Left ventricle myocardium superior (tissue), 1 donor: ENCODE measurements at places on chromosomes 3 and 15.

GRCh38 chr3:171563298-171563697 lies 103.1 kb upstream of the TNIK start:
- peak; percentile 34 for DNase-seq

GRCh38 chr3:11434563-11435096 lies 162.4 kb downstream of the ATG7 start:
- DNase-seq, result no peak

- DNase-seq, result no peak
These were observed 304.3 kb downstream of the ZIC1 start for GRCh38 chr3:147713234-147714133.

GRCh38 chr15:63593705-63594671 lies 3.2 kb upstream of the FBXL22 start:
- DNase-seq, result no peak

DNA sequence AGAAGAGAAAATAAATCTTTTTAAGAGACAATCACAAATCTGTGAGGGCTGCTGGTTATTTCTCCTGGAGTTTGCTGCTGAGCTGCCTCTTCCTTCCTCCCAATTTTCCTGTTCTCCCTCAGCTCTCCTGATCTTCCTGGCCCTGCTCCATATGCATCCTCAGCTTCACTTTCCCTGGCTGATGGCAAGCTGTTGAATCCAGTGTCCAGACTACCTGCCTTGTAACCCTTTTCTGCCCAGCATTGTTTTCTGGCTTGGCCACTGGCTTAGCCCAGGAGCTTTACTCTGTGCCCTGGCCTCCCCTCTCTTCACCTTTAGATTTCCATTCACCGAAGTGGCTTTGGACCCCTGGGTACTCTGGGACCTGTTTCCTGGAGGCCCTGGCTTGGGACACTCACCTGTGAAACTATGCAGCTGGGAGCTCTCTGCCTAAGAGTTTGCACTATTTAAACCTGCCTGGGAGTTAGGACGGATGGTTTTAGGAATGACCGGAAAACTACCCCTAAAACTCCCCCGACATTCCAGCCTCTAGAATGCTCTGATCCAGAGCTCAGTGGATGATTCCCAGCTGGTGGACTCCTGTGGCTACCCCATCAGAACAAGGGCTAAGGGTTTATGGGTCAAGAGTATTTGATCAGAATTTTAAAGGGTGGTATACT lies 90.0 kb downstream of the RBPMS2 start:
- DNase-seq, result no peak

DNA sequence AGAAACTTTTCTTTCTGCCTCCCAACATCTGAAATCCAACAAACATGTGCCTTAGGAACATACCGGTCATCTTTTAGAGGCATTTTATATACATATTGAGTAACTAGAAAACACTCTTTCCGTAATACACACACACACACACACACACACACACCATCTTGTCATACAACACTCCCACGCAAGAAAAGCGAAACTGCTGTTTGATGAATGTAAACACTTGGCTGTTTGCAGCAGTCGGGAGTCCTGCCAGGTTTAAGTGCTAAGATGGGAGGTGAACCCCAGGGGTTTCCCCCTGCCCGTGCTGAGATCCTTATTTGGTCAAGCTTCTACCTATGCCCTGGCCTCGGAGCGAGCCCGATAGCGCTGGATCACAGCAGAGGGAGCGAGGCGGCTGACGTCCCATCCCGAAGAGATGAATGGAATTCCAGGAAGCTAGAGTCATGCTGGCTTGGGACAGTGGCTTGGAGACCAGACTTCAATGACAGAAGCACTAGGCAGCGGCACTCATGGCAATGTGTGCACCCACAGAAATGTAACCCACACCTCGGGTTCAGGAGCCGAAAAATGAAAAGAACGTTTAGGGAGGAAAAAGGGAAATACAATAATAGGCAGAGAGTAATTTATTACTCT lies 1.3 kb upstream of the THBS1 start:
- peak; percentile 80 for DNase-seq

DNA sequence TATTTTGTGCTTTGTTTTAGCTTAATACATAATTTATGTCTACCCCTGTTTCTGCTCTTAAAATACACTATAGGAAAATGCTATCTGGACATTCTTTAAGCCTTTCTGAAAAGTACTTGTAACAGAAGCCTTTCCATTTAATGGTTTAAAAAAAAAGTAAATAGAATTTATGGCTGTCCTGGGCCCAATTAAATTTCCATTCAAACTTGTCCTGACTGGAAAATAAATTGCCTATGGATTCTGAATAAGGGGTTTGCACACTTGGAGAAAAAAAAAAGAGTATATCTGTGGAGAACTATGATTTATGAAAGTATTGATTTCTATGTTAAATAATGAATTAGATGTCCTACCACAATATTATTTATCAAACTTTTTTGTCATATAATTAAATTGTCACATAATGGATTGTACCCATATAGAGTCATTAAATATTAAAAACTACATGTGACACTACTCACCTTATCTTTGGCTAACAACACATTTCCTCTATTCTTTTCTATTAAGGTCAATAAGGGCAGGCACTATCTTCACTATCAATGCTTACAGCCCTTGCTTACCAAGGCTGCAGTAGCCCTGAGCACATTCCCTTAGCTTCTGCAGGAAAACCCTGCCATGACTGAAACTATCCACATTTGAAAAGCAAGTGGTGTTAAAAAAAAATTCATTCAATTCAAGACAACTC lies 396.1 kb upstream of the ROBO2 start:
- DNase-seq, result no peak

DNA sequence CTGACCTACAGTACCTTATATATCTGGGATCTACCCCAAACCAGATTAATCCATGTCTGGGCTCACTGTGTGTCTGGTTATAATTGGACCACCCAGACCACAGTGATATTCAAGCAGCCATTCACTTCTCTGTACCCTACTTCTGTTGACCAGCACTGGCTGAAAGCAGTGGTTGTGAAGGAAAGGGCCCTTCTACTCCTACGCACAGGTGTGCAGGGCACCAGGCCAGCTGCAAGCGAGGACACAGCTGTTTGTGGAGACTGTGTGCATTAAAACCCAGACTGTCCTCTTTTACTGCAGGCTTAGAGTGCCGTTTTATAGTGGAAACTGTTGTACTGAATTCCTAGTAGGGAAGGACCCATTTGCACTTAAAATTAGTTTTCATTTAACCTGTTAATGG lies 29.5 kb downstream of the CTDSPL start:
- DNase-seq, result no peak

- no peak for DNase-seq
These were observed 147.5 kb downstream of the STT3B start for GRCh38 chr3:31680072-31680870.

DNA sequence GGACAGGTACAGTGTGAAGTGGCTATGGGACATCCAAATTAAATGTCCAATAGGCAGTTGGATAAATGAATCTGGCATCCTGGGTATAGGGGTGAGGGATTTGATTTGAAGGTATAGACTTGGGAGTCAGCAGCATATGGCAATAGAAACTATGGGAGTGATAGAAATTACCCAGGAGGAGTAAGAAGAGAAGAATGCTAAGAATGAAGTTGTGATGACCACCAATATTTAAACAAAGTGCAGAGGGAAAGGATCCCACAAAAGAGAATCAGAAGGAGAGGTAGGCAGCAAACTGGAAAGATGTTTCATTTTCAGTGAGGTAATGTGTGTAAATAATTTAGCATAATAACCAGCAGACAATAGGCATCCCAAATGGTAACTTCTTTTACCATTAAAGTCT lies 13.8 kb upstream of the MSL2 start:
- DNase-seq, result no peak

DNA sequence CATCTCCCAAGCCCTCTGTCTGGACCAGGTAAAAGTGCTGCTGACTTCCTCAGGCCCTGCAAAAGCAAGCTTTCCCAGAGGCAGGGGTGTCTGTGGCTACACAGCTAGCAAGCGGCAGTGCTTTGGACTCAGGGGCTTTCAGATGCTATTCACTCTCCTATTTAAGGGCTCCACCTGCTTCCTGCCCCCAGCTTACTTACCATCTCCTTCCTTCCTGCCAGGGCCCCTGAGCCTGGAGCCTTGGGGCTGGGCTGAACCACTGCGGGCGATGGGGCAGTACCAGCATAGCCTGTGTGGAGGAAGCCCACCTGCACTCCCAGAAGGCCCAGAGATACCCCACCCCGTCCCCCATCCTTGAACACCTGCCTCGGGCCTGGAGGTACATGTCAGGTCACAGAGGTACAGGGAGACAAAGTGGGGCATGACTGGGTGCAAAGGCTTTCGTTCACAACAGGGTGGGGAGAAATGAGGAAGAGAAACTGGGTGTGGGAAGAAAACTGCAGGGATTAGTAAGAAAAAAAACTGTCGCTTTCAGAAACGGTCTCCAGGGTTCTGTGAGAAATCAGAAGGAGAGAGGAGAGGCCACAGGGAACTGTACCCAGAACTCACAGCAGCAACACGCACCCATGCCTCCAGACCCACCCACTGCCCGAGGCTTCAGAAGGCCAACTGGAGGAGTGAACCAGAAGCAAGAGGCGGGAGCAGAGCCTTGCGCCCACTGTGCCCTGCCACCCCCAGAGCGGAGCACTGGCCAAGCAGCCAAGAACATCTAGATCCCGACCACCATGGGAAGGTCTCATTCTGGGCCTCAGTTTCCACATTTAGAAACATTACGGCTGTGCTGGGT lies 49.5 kb downstream of the CCDC12 start:
- peak; percentile 40 for DNase-seq

- DNase-seq, result no peak
These were observed 37.2 kb downstream of the EEFSEC start for GRCh38 chr3:128190501-128190900.

DNA sequence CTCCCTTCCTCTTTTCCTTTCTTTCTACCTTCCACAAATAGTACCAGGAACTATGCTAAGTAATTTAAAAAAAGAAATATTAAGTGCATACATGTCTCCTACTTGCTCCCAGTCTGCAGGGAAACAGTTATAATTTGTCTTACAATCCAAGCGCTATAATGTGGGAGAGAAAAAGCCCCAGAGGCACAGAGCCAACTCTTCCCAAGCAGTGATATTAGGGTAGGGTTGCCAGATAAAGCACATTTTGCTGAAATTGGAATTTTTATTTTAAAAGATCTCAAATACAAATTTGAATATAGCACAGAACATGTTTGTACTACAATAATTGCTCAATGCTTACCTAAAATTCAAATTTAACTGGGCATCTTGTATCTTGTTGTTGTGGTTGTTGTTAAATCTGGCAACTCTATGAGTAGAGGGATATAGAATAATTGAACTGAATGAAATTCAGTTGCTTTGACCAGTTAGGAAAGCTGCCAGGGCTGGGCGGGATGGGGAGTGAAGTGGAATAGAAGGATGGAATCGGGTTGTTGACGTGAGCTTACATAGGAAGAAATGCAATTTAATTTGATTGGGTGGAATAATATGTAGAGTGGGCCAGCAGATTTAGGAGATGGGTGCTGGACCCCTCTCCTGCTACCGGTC lies 52.6 kb upstream of the USP3 start:
- DNase-seq, result no peak

GRCh38 chr3:42019953-42020260 lies 58.0 kb upstream of the ULK4 start:
- no peak for DNase-seq

DNA sequence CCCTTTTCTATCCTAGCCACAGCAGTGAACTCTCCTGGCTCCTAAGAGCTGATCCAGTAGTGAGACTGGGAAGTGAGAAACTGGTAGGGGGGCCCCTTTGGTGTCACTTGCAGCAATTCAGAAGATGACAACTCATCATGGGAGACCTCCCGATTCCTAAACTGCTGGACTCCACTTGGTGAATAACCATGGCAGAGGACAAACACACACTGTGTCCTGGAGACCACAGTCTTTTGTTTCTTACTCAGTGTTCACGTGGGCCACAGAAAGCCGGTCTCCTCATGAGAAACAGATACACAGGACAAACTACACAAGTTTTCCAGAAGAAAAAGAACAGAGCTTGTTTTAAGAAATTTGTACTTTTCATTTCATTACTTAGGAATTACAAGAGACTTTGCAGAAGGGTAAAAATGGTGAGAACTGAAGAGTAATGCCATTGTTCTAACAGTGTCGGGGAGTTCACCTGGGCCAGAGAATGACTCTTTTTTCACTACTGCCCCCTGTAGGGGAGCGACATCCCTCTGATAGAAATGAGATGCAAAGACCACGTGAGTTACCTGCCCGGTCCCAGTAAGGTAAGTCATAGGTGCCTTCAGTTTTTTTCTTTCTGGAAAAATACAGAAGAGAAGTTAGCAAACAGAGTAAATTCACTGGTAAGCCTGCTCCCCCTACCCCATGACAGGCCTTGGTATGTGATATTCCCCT lies 38.1 kb downstream of the ST3GAL6 start:
- DNase-seq, result no peak

DNA sequence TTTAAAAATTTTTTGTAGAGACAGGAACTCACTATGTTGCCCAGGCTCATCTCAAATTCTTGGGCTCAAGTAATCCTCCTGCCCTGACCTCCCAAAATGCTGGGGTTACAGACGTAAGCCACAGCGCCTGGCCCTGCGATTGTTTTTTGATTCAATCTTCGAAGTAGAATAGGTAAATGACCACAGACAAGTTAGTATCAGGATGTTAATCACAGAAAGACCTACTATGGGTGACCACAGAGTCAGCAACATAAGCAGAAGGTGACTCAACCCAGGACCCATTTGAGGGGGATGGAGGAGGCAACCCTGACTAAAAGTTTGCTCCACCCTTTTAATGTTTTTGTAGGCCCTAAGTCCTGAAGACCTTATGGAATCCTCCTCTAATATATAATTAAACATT lies 10.0 kb upstream of the USP3 start:
- DNase-seq, result no peak

GRCh38 chr15:67542420-67543347 lies at the start of gene MAP2K5:
Gene MAP2K5, plus strand, starts transcription at chr15:67542703. Its CDS starts 633 bp downstream, at chr15:67543336.
- DNase-seq, result peak; percentile 94

- DNase-seq, result no peak
These were observed 37.2 kb downstream of the ABHD5 start for GRCh38 chr3:43727930-43728329.

DNA sequence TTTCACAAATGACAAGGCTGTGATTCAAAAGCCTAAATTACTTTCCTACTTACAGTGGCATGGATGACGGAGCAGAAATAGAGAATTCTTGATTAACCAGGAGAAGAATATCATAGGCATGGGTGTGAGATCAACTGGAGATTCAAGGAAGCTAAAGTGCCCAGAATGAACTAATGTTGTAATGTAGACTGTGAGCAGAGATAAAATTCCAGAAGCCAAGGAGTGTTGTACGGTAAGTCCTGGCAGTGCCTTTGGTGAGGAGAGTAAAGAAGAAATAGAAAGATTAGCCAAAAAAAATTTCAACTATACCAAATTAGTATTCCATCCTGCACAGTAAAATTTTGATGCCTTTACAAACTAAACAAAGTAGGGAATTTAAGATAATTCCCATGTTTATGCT lies 75.9 kb downstream of the ZBTB20 start:
- DNase-seq, result no peak

- DNase-seq, result peak; percentile 51
These were observed 45.8 kb upstream of the TRA2B start for GRCh38 chr3:185983495-185984141.
